ENCODE measurements at places on chromosomes 7 and 10.

DNA sequence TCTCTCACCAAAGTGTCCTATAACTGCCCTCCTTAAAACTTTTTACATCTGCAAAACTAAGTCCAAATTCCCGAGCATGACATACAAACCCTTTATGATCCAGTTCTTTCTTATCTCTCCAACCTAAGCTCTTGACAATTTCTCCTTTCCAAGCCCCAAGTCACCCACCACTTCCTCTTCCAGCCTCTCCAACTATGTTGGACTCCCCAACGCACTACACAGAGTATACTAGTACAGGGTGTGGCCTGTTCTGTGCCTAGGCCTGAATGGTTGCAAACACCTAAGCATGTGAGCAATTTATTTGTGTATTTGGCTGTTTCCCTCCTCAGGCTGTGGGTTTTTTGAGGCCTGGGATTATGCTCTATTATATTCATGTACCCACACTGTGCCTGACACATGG, 101.2 kb upstream of the APBB1IP start:
- DNase-seq = no peak

GRCh38 chr7:93945756-93946535, 24.4 kb downstream of the GNG11 start:
- no peak for DNase-seq

DNA sequence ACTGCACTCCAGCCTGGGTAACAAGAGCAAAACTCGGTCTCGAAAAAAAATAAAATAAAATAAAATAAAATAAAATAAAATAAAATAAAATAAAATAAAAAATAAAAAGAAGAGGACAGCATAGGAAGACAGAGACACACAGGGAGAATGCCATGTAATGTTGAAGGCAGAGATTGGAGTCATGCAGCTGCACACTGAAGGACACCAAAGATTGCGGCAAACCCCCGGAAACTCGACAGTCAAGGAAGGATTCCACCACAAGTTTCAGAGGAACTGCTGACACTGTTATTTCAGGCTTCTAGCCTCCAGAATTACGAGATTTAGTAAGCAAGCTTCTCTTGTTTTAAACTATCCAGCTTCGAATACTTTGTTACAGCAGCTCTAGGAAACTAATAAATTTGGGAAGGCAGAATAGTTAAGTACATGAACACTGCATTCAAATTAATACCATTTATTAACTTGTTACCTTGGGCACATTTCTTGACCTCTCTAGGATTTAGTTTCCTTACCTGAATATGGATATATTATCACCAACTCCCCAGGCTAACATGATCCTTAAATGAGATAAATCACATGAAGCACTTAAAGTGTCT, 9.5 kb downstream of the CPED1 start:
- DNase-seq = no peak

DNA sequence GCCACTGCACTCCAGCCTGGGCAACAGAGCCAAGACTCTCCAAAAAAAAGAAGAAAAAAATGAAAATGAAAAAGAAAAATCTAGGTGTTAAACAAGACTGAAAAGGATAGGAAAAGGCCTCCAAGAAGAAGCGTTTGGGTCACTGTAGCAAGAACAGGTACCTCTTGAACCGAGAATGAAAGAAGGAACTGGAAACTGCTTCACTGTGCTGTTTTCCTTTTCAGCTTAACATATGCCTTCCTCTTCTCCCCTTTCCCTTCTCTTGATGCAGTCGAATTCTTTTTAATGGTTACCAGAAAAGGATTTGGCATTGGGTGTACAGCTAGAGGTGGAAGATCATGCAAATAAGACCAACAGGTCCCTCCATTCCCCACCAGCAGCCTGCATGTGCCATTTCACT, 28.1 kb downstream of the LRRC4 start:
- no peak for DNase-seq

DNA sequence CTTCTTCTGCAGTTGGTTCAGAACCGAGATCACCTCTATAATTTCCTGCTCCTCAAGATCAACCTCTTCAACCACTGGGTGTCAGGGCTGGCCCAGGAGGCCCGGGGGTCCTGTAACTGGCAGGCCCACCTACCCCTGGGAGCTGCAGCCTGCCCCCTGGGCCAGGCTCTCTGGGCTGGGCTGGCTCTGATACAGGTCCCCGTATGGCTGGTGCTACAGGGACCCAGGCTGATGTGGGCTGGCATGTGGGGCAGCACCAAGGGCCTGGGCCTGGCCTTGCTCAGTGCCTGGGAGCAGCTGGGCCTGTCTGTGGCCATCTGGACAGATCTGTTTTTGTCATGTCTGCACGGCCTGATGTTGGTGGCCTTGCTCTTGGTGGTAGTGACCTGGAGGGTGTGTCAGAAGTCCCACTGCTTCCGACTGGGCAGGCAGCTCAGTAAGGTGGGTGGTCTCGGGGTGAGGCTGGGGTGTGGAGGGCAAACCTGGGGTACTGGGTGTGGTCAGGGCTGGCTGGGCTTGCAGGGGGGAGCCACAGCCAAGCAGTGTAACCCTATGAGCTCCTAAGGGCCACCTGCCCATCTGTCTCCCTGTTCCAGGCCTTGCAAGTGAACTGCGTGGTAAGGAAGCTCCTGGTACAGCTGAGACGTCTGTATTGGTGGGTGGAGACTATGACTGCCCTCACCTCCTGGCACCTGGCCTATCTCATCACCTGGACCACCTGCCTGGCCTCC, 4.2 kb downstream of the TMEM270 start:
- DNase-seq = no peak

DNA sequence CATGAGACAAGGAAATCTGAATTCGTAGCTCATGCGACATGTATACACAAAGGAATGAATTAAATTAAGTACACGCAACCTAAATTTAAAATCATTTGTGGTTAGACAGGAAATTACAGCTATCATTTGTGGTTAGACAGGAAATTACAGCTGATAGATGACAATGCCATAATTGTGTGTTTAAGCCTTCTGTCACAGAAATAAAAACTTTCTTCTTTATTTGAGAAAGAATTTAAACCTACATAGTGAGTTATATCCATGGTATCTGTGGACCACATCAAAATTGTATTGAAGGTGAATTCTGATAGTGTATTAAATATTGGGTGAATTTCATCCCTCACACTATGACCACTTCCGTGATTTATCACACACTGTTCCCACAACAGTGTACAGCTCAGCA, 362.9 kb downstream of the MAGI2 start:
- DNase-seq = no peak

DNA sequence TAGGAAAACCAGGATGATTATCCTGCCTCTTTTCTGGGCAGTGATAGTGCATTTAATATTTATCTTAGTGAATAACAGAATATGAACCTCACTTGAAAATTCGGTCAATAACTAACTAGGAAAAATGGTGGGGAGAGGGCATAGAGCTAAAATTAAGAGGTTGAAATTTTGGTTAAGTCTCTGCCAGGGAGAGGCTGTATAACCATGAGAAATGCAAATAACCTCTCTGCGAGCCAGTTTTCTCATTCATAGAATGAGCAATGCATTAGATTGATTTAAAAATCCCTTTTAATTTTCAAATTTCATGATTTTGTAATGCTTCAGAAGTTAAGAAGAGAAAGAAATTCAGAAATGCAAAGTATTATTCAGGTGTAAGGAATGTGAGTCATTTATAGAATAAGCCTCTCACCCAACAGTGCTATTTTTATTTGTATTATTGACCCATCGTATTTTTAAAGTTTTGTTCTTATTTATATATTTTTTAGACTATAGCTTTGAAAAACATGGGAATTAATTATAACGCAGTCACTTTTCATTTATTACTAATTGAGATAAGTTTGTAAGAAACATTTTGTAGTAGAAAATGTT, 104.7 kb downstream of the PHF14 start:
- no peak for DNase-seq

GRCh38 chr7:90320801-90321494, at the start of gene FAM237B:
TSS of gene FAM237B (minus strand) at chr7:90321304. CDS start at chr7:90319748, 1,556 bp downstream.
- DNase-seq = no peak

GRCh38 chr7:101718363-101719122, 89.4 kb upstream of the MYL10 start:
- no peak for DNase-seq

DNA sequence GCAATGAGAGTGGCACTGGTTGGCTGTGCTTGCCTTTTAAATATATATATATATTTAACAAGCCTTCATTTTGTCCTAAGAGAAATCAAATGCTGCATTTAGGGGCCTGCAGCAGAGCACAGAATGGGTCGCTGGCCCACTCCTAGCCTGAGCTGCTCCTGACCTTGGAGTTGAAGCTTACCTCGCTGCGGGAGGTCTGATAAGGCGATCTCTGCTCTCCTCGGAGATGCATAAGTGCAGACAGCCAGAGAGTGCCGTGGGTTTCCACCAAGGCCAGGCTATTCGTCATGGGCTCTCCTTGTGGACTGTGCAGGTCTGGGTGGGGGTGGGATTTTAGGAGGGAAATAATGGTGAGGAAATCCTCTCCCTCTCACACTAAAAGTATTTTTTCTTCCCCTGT, 99.5 kb upstream of the IKZF1 start:
- no peak for DNase-seq

- DNase-seq = peak; percentile 23
Observed at GRCh38 chr10:12181065-12181775, 14.5 kb downstream of the NUDT5 start.

DNA sequence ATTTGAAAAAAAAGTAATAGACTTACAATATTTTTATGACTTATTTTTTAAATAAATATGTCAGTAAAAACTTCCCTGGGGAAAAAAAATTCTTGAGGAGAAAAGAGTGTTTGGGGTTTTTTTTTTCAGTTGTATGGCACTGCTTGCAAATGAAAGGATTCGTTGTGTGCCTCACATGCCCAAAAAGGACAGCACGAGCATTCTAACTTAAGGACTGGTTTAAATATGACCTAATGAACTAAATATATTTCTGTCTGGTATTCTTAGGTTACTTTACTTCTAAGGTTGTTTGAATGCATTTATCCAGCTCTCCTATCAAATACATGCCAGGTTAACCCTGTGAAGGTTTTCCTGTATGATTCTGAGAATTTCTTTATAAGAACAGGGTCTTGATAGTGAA, 988 bp upstream of the CD36 start:
- no peak for DNase-seq

- no peak for DNase-seq
Observed at GRCh38 chr10:88687853-88688467, 18.1 kb upstream of the LIPK start.

GRCh38 chr10:19993714-19994315, 177.6 kb downstream of the PLXDC2 start:
- no peak for DNase-seq

DNA sequence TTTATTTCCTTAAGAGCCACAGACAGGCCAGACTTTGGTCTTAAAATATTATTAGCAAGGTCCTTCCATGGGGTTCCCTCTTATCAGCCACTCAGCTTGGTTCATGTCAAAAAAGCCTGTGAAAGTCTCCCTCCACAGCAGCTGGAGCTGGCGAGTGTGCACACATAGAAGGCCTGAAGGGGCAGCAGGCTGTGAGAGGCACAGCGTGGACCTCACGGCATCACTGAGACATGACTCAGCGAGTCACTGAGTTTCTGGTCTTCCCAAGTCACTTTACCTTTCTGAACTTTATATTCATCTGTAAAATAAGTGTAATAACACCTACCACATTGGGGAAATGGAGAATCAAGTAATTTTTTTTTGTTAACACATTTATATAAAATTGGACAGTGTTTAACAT, 8.7 kb downstream of the TAF3 start:
- DNase-seq = no peak

DNA sequence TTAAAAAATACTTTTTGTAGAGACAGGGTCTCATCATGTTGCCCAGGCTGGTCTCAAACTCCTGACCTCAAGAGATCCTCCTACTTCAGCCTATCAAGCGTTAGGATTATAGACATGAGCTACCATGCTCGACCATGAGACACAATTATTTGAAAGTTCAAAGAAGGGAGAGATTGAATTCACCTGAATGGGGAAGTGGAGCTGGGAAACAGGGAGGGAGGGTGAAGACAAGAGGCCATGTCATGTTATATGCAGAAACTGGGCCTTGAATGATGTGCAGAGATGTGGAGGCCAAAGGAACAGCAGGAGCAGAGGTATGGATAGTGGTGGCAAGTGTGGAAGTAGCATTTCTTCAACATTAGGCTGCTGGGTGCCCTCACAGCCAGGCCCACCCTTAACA, 18.7 kb upstream of the CYCS start:
- DNase-seq = no peak

GRCh38 chr7:157857578-157858075, 520.8 kb downstream of the DNAJB6 start:
- DNase-seq = no peak

DNA sequence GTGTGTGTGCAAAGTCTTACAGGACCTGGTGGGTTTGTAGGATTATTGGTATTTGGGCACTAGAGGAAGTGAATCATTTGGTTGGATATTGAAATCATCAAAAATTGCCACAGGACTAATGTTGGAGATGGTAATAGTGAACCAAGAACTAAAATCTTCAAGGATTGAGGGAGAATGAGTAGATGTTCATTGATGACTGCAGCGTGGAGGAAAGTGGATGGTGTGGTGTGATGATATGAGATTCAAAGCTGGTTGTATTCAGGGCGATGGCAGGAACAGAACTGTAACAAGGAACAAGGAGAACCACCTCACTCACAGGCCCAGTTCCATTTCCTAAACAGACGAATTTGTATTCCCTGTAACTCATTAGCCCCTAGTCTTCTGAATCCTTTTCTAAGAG, 90.3 kb downstream of the TRIM24 start:
- no peak for DNase-seq

- no peak for DNase-seq
Observed at GRCh38 chr7:111274857-111275256, 183.9 kb downstream of the LRRN3 start.

DNA sequence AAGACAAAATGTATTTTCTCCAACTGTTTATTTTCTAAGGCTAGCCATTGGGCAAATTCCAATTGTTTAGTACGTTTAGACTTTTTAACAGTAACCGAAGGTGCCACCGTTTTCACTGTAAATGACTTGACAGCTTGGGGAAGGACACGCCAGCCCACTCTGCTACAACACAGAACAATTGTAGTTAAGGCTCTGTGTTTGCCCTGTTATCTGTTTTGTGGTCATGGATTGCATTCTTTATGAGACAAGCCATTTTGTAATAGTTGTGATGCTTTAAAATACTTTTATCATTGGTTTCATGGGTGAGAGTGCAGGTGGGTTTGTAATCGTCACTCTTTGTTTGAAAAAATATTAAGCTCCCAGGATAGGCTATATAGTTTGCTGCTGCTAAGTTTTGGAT, 6.6 kb upstream of the PITRM1 start:
- DNase-seq = no peak

DNA sequence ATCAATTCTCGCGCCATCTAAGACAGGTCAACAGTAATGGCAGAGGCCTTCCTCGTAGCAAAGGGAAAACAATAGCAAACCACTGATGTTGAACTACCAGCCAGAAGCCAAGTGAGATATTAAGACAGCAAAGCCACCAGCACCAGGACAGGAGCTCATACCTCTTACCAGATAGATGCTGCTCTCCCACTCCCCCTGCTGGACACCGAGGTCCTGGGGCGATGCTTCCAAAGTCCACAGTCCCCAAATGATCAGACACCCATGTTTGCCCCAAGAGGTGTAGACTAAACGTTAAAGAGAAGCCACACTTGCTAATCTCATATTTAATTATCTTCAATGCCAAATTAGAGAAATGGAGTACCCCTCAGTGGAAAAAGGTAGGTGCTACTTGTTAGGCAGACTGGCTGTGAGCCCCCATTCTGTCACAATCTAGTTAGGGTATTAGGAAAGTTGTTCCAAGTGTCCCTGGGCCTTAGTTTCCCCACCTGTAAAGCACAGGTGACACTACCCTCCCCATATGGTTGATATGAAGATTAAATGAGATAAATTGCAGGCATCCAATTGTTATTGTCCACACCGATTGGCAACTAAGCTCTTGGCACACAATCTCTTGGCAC, 39.9 kb downstream of the TOMM7 start:
- DNase-seq = peak; percentile 20
